Stimulated activated CD8-positive, alpha-beta memory T cell treated with anti-CD3 and anti-CD28 coated beads, Interleukin-4, amount 100 ng/mL, for 1 hour (primary cell): ENCODE measurements at places on chromosomes 2 and 18.

GRCh38 chr18:70405052-70405451, 116.2 kb downstream of the SOCS6 start:
- no peak for DNase-seq

DNA sequence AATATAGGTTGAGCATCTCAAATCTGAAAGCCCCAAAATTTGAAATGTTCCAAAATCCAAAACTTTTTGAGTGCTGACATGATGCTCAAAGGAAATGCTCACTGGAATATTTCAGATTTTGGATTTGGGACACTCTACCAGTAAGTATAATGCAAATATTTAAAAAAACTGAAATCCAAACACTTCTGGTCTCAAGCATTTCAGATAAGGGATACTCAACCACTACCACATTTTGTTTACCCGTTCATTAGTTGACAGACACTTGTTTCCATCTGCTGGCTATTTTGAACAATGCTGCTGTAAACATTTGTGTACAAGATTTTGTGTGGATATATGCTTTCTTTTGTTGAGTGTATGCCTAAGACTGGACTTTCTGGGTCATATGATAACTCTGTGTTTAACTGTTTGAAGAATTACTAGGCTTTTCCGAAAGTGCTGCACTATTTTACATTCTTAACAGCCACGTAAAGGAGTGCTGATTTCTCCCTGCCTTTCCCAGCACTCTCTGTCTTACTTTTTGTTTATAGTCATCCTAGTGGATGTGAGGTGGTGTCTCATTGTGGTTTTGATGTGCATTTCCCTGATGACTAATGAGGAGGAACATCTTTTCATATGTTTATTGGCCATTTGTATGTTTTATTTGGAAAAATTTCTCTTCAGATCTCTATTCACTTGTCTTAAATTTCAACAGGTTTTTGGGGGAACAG, 19.5 kb upstream of the DCDC2C start:
- DNase-seq: no peak

GRCh38 chr2:231325826-231326225, 69.7 kb upstream of the B3GNT7 start:
- DNase-seq: no peak

GRCh38 chr18:64149916-64150438, 1.1 kb upstream of the LINC00305 start:
- no peak for DNase-seq

GRCh38 chr2:12674644-12675328, 42.0 kb upstream of the TRIB2 start:
- no peak for DNase-seq

DNA sequence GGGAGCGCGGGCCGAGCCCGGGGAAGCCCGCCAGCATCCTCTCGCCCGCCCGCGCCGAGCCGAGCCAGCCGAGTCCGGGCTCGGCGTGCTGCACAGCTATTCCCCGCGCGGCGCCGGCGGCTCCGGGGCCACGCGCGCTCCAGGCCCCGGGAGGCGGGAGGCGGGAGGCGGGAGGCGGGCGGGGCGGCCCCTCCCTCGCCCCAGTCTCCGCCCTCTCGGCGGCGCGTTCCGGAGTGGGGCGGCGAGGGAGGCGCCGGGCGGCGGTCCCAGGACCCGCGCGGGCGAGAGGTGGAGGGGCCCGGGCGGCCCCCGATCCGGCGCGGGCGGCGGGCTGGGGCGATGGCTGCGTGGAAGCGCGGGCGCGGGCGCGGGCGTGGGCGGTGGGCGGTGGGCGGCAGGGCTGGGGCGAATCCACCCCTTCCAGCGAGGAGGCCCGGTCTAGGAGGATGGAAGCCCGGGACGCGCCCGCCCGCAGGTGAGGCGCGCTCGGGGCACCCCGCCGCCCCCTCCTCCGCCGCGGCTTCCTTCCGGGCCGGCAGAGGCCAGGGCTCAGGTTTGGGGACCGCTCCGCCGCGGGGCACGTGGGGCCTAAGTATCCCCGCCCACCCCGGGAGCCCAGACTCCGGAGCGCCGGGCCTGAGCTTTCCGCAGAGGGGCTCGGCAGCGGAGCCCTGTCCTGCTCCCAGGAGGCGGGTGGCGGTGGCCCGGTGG, at the start of gene ADCY3:
Gene ADCY3 (minus strand): TSS at position 140 of the 711 bp plus-strand sequence. CDS start 1,250 bp downstream, outside the sequence.
- no peak for DNase-seq

DNA sequence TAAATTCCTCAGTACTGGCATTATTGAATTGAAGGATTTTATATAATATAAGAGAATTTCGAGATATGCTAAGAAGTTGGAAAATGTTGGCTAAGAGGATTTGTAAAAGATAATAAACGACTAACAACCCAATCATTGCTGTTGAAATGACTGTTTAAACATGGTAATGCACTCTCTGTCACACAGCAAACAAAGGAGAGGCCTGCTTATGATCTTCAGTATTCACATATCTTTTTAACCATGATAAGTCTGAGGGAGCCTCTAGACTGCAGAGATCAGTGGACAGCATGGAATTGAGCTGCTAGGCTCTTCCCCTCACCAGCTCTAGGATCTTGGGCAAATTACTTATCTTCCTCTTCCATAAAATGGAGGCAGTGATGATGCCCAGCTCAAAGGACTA, 2.7 kb downstream of the KCTD18 start:
- DNase-seq: no peak

DNA sequence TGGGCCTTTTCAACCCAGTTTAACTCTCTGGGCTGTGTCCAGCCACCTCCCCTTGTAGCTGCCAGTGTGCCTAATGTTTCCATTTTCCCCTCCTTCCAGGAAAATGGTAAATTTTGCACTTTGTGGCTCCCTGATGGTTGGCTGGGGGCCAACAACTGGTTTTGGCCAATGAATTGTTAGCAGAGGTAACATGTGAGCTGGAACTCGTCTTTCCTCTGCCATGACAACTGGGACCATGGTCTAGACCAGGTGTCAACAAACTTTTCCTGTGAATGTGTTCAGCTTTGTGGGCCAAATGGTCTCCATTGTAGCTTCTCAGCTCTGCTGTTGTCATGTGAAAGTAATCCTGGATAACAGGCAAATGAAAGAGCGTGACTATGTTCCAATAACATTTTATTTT, 87.2 kb downstream of the DDX1 start:
- no peak for DNase-seq
